Suprapubic skin (tissue), 4 donors: ENCODE measurements at places on chromosomes 7 and 10. TPM values are rescaled to one million over a fixed set of nuclear protein-coding genes. Genes with fewer than 3 reads are reported as not detected.

- H3K4me3 ChIP-seq: no peak overlapping the region
- H3K36me3 ChIP-seq: no peaks in the 10 kb centered on the region
- H3K27me3 ChIP-seq: peaks cover 45% of the 10 kb centered on the region
- no peak for DNase-seq
Measured at GRCh38 chr7:76216381-76217082, 14.8 kb downstream of the SRRM3 start.

The UCN3 gene
- total RNA-seq: not detected

The CCAR1 gene
- total RNA-seq: 34.8 TPM

The MACC1 gene
- total RNA-seq: 13.0 TPM

- H3K27me3 ChIP-seq: no peaks in the 10 kb centered on the region
- no peaks in the 10 kb centered on the region for H3K36me3 ChIP-seq
- H3K27ac ChIP-seq: no peak overlapping the region
Measured at GRCh38 chr7:128879939-128880746, 17.5 kb downstream of the ATP6V1F start.

GRCh38 chr7:156461881-156462665 is 178.5 kb upstream of the RNF32 start:
- no peak for DNase-seq
- no peak overlapping the region for H3K4me3 ChIP-seq
- no peaks in the 10 kb centered on the region for H3K4me1 ChIP-seq
- no peaks in the 10 kb centered on the region for H3K36me3 ChIP-seq

The INA gene
- total RNA-seq: not detected

The DEPP1 gene
- 101 TPM for total RNA-seq

The MAD1L1 gene
- total RNA-seq: 69.8 TPM

- peaks cover 43% of the 10 kb centered on the region for H3K36me3 ChIP-seq
- no peak overlapping the region for H3K4me3 ChIP-seq
- H3K27me3 ChIP-seq: no peaks in the 10 kb centered on the region
- peaks cover 46% of the 10 kb centered on the region for H3K4me1 ChIP-seq
- DNase-seq: no peak
Measured at GRCh38 chr10:97648562-97649404, 8.3 kb downstream of the PI4K2A start.

- no peaks in the 10 kb centered on the region for H3K4me1 ChIP-seq
- no peaks in the 10 kb centered on the region for H3K27me3 ChIP-seq
- H3K36me3 ChIP-seq: no peaks in the 10 kb centered on the region
- H3K4me3 ChIP-seq: no peak overlapping the region
Measured at GRCh38 chr10:84683980-84684740, 355.8 kb downstream of the CCSER2 start.

DNA sequence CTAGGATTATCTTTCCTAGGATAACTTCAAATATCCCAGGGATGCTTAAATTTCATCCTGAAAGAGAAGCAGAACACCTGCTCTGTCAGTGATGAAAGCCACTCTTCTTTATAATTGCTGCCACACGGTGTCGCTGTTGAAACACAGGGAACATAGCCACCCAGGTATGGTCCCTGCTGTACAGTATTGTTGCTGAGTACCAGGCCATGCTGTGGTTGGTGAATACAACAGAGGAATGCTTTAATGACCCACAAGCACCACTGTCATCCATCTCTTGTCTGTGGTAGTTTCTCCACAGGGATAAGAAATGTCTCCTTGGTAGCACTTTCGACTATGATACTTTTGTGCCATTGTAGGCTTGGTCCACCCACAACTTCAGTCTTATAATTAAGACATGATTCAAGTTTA is 70.6 kb upstream of the STARD3NL start:
- H3K4me3 ChIP-seq: no peak overlapping the region
- no peaks in the 10 kb centered on the region for H3K27me3 ChIP-seq
- peaks cover 2% of the 10 kb centered on the region for H3K4me1 ChIP-seq
- no peaks in the 10 kb centered on the region for H3K36me3 ChIP-seq
- no peak overlapping the region for H3K27ac ChIP-seq

DNA sequence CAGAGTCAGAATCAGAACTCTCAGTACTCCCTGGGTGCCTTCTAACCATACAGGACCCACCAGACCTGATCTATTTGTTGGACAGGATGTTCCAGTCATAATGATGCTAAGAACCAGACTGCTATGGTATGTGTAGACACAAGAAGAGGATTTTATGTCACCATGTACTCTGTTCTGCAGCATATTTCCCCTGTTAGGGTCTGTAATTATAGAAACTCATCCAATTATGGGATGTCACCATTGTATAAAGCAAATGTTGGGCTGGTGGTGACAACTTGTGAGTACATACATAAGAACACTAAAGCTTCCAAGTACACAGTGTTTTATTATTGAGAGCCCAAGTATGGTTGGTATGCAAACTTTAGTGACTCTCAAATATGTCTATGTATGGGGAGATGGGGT is 67.1 kb upstream of the AGBL3 start:
- peaks cover 17% of the 10 kb centered on the region for H3K4me1 ChIP-seq
- no peaks in the 10 kb centered on the region for H3K27me3 ChIP-seq
- no peak overlapping the region for H3K4me3 ChIP-seq

DNA sequence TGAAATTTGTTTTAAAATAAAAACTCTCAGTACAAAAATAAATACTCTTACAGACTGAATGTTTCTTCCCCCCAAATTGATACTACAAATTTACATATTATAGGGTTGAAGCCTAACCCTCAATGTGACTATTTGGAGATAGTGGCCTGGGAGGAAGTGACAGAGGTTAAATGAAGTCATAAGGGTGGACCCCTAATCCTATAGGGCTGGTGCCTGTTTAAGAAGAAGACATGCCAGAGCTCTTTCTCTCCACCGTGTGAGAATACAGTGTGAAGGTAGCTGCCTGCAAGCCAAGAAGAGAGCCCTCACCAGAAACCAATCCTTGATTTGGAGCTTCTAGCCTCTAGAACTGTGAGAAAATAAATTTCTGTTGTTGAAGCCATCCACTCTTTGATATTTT is 67.6 kb downstream of the MCU start:
- H3K27me3 ChIP-seq: no peaks in the 10 kb centered on the region
- H3K36me3 ChIP-seq: no peaks in the 10 kb centered on the region
- H3K4me3 ChIP-seq: no peak overlapping the region

- peak; percentile 78 for DNase-seq
- H3K27me3 ChIP-seq: no peaks in the 10 kb centered on the region
- H3K4me1 ChIP-seq: peaks cover 16% of the 10 kb centered on the region
- no peak overlapping the region for H3K4me3 ChIP-seq
- peak overlapping the region; percentile 6 for H3K27ac ChIP-seq
Measured at GRCh38 chr7:44678471-44679179, 70.0 kb upstream of the ZMIZ2 start.

DNA sequence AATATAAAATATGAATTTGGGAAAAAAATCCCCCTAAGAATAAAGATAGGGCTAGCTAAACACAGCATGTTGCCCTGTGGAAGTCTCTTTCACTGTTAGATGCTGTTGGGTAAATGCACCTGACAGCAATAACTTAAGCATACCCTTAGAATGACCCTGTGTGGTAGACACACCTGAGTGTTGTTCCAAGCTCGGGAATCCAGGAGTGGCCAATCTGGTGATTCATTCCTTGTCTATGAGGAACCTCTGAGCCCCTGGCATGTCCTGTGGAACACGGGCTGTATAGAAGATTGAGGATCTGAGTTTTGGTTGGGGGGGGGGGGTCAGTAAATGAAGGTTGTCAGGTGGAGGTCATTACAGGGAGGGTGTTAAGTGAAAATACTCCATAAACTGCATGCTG is 730.0 kb upstream of the IGFBP3 start:
- H3K36me3 ChIP-seq: no peaks in the 10 kb centered on the region
- no peak for DNase-seq
- H3K27me3 ChIP-seq: no peaks in the 10 kb centered on the region
- no peak overlapping the region for H3K27ac ChIP-seq
- no peaks in the 10 kb centered on the region for H3K4me1 ChIP-seq
- H3K4me3 ChIP-seq: no peak overlapping the region

- peaks cover 5% of the 10 kb centered on the region for H3K4me1 ChIP-seq
- H3K4me3 ChIP-seq: no peak overlapping the region
- no peak overlapping the region for H3K27ac ChIP-seq
- peaks cover 21% of the 10 kb centered on the region for H3K27me3 ChIP-seq
- no peak for DNase-seq
Measured at GRCh38 chr7:155222573-155222972, 75.1 kb upstream of the INSIG1 start.
